ENCODE measurements at places on chromosomes 6 and 20.

DNA sequence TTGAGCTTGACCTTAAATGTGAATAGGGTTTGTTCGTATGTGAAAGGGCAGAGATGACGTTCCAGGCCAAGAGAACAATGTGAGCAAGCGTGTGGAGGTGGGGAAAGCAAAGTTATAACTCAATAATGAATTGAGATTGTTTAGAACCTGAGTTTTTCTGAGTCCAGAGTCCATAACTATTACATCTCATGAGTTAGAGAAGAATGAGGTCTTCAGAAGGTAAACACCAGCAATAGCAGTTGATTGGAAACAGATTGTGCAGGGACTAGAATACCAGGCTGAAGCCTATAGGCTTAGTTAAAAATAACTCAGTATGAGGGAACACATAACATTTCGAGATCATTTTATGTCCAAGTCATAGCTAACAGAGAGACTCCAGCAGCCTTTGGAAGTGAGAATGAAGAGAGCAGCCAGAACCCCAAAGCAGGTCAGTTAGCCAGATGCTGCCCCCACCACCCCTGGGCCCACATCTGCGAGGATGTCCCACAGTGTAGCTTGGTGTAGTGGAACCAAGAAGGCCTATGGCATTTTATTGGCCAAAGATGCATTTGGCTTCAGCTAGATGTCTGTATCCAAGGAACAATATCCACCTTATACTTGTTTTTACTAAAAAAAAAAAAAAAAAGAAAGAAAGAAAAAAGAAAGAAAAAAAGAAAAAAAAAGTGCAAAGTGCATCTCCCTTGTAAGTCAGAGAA, 121.7 kb downstream of the TNFRSF21 start:
- DNase-seq: no peak

DNA sequence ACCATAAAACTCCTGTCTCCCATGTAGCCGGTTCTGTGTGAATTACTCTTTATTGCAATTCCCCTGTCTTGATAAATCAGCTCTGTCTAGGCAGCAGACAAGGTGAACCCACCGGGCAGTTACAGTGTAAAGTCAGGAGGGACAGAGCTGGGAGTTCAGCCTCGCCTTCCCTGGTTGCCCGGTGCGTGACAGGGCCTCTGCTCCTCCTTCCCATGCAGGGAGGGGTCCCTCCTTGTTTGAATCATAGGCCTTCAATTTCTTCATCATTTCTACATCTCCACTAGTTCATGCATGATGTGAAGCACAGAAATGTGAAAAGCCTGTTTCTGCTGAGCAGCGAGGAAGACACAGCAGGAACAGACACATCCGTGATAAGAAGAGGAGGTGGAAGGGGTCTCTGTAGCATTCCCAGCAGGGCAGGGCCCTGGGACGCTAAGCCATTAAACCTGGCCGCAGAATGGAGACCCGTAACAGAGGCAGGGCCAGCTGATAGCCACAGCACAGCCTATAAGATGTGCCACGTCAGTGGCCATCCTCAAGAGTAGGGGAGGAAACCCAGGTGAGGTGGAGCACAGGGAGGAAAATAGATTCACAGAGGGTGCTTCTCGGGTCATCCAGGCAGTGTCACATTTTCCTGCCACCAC, 106.7 kb upstream of the CST7 start:
- DNase-seq: no peak

- peak; percentile 90 for DNase-seq
Measured at GRCh38 chr6:39865011-39865888, 69.0 kb downstream of the MOCS1 start.

- DNase-seq: no peak
Measured at GRCh38 chr6:79064635-79065034, 13.4 kb downstream of the PHIP start.

- DNase-seq: no peak
Measured at GRCh38 chr6:164230259-164230658, 815.7 kb downstream of the QKI start.

- DNase-seq: no peak
Measured at GRCh38 chr6:12090714-12091113, 78.6 kb downstream of the HIVEP1 start.

GRCh38 chr6:73030791-73031782, 194.2 kb downstream of the KHDC1L start:
- no peak for DNase-seq

DNA sequence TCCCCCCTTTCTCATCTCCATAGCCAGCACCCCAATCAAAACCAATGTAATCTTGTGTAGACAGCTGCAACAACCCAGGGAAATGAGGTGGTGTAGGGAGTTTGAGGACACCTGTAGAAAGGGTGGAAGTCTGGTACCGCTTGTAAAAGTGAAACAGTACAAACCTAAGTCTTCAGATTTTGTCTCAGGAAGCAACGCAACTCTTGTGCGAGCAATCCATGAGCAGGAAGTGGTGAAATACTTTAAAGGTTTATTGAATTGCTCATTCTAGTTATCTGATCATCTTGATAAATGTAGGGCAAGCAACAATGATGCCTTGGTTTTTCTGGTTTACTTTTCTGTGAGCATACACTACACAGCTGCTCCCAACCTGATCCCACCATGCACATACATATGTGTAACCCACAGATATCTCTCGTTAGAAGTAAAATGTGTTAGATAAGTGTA, 71.1 kb upstream of the THEMIS start:
- DNase-seq: no peak

Data from activated CD8-positive, alpha-beta memory T cell treated with anti-CD3 and anti-CD28 coated beads, Interleukin-2, amount 50 U/mL, for 48 hours (primary cell).